Activated naive CD8-positive, alpha-beta T cell treated with anti-CD3 and anti-CD28 coated beads, Interleukin-2, amount 10 ng/mL, durations not matched to agents 7 days and 5 days (primary cell): ENCODE measurements at places on chromosomes 7 and 10. TPM values are rescaled to one million over a fixed set of nuclear protein-coding genes. Genes with fewer than 3 reads are reported as not detected.
A peak's percentile ranks its signal among the peaks of the same experiment; 100 is the strongest.

FAM25C gene
- not detected for total RNA-seq

ABCB8 gene
- 48.1 TPM for total RNA-seq

CACNB2 gene
- not detected for total RNA-seq

TRPV5 gene
- total RNA-seq: not detected

RGS10 gene
- total RNA-seq: 159 TPM

WEE2 gene
- not detected for total RNA-seq

C7orf33 gene
- total RNA-seq: not detected

ZNF727 gene
- 0.22 TPM for total RNA-seq

CPED1 gene
- total RNA-seq: not detected

DENND2A gene
- not detected for total RNA-seq

DNA sequence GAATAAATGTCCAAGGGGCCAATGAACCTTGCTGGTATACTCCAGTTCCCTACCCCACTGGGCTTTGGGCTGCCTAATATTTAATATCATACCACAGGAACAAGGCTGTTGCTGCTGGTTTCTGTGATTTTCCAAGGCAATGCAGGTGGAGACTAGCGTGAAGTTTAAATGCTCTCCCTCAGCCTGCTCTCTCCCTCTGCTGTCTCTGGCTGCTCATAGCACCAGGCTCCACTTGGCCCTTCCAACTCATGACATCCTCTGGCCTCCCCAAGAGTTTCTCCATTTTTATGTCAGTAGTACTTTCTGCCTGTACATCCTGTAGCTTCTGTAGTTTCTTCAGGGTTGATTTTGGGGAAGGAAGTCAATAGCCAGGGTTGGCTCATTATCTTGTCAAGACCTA is 103.5 kb downstream of the LHFPL3 start:
- H3K27me3 ChIP-seq: peaks cover 2% of the 10 kb centered on the region
- no peaks in the 10 kb centered on the region for H3K4me1 ChIP-seq
- DNase-seq: no peak

DNA sequence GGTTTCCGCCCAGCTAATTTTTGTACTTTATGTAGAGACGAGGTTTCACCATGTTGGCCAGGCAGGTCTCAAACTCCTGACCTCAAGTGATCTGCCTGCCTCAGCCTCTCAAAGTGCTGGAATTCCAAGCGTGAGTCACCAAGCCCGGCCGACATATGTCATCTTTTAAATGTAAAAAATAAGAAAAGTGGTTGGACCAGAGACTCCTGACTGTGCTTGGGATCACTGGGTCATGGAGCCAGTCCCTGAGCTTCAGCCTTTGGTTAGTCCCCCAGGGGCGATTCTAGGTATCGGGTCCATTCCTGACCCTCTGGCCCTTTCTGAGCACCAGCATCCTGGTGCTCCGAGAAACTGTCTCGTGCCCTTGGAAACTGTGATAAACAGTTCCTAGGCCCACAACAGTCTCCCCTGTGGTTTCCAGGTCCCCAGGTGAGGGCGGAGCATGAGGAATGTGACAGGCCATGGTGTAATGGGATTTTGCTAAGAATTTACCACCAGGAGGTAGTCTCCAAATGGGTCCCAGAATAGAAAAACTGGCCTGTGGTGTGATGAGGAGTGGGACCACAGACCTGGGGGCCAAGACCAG is 32.8 kb downstream of the UBTD1 start:
- no peaks in the 10 kb centered on the region for H3K4me1 ChIP-seq
- H3K27ac ChIP-seq: no peak overlapping the region
- no peak overlapping the region for H3K4me3 ChIP-seq
- H3K27me3 ChIP-seq: no peaks in the 10 kb centered on the region
- DNase-seq: no peak

GRCh38 chr10:72753760-72754231 is 61.9 kb downstream of the MCU start:
- DNase-seq: no peak
- no peak overlapping the region for H3K27ac ChIP-seq
- no peaks in the 10 kb centered on the region for H3K36me3 ChIP-seq
- peaks cover 14% of the 10 kb centered on the region for H3K4me1 ChIP-seq
- no peaks in the 10 kb centered on the region for H3K27me3 ChIP-seq

GRCh38 chr7:1719913-1720312 is 49.8 kb downstream of the ELFN1 start:
- no peak for DNase-seq
- no peaks in the 10 kb centered on the region for H3K36me3 ChIP-seq
- H3K4me1 ChIP-seq: peaks cover 1% of the 10 kb centered on the region
- H3K27ac ChIP-seq: no peak overlapping the region

- no peaks in the 10 kb centered on the region for H3K27me3 ChIP-seq
- no peak for DNase-seq
- H3K4me1 ChIP-seq: peaks cover 20% of the 10 kb centered on the region
- H3K27ac ChIP-seq: no peak overlapping the region
- H3K4me3 ChIP-seq: no peak overlapping the region
Observed at GRCh38 chr7:128045766-128046165, 14.5 kb upstream of the LRRC4 start.

- no peaks in the 10 kb centered on the region for H3K36me3 ChIP-seq
- H3K4me1 ChIP-seq: no peaks in the 10 kb centered on the region
- H3K27ac ChIP-seq: no peak overlapping the region
- no peak overlapping the region for H3K4me3 ChIP-seq
- no peak for DNase-seq
Observed at GRCh38 chr10:1550291-1550595, 187.1 kb downstream of the ADARB2 start.

- H3K4me3 ChIP-seq: peak overlapping the region; percentile 95
- H3K4me1 ChIP-seq: peaks cover 55% of the 10 kb centered on the region
- peak; percentile 51 for DNase-seq
- H3K27me3 ChIP-seq: no peaks in the 10 kb centered on the region
Observed at GRCh38 chr10:6579183-6579903, 733 bp downstream of the PRKCQ start.

DNA sequence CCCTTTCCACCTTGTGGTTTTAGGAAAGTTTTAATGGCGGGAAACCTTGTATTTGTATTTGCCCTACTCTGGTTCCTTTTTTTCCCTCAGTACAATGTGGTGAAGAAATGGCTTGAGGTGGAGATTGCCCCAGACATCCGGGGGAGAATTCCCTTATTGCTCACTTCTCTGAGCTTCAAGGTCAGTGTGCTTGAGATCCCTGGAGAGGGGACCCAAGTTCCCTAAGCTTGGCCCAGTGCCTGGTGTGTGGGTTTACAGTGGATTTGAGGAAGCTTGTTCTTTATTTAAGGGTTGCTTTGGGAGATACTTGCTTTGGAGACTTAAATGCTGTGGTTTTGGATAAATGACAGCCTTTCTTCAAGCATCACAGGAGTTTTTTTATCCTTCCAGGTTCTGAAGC is 18.3 kb downstream of the CALHM2 start:
- no peak for DNase-seq
- peak overlapping the region; percentile 42 for H3K27ac ChIP-seq
- peaks cover 41% of the 10 kb centered on the region for H3K4me1 ChIP-seq
- H3K4me3 ChIP-seq: no peak overlapping the region
- peaks cover 50% of the 10 kb centered on the region for H3K36me3 ChIP-seq
- H3K27me3 ChIP-seq: no peaks in the 10 kb centered on the region

DNA sequence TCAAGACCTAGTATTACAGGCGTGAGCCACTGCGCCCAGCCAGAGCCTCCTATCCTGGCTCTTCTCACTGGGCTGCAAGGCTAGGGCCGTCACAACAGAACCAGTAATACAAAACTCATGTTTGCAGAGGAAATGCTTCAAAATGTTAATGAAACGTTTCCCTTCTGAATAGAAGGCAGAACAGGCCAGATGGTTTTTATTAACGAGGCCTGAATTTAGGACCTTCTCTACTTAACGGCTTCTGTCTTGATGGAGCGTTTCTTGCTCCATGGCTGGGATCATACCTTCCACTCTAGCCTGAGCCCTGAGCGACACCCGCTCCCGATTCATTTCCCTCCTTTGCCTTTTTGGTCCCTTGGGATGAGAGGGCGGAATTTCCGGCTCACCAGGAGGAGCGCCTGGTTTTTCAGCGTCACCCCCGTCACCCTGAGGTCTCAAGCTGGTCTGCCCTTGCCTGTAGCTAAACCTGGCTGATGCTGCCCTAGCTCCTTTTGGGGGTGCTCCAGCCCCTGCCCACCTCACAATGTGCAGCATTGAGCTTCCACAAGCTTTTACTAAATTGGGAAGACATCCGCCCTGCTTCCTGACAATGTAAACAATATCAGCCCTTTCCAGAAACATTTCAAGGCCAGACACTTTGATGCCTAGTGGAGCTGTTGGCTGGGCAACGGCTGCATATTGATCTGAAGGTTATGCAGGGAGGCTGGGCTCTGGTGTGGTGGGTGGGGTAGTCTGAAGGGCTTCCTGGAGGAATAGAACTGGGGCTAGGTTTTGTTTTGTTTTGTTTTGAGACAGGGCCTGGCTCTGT is 5.2 kb downstream of the CLIP2 start:
- H3K4me3 ChIP-seq: no peak overlapping the region
- H3K27me3 ChIP-seq: peaks cover 29% of the 10 kb centered on the region
- H3K36me3 ChIP-seq: no peaks in the 10 kb centered on the region
- no peak for DNase-seq
- no peak overlapping the region for H3K27ac ChIP-seq

GRCh38 chr7:56537952-56538351 is 421.7 kb upstream of the NUPR2 start:
- no peaks in the 10 kb centered on the region for H3K36me3 ChIP-seq
- H3K27ac ChIP-seq: no peak overlapping the region
- H3K4me3 ChIP-seq: no peak overlapping the region
- DNase-seq: no peak
- H3K27me3 ChIP-seq: no peaks in the 10 kb centered on the region
- H3K4me1 ChIP-seq: no peaks in the 10 kb centered on the region

DNA sequence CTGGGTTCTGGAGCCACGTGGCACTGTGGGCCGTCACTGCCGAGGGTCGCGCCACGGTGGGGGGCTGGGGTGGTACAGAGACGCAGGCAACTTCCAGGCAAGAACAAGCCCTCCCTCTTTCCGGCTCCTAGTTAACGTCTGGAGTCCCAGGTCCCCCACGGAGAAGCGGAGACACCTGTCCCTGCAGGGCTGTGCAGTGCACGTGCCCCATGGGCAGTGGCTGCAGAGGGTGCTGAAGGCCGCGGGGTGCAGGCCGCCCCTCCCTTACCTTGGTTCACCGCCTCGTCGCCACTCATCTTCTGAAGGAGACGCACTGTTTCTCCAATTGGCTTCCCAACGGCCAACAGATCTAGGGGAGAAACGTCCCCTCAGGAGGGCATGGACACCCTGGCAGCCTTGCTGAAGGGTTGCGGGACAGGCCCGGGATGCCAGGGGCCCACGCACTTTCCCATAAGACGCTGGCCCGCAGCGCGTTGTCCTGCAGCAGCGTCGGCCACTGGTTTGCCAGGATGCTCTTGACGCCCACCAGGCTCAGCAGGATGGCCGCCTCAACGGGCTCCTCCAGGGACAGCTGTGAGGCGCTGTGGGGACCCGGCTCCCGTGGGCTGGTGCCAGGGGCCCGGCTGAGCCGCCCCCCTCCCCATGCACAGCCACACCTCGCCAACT is 24.3 kb upstream of the NKX6-2 start:
- no peaks in the 10 kb centered on the region for H3K36me3 ChIP-seq
- no peak overlapping the region for H3K27ac ChIP-seq
- H3K27me3 ChIP-seq: no peaks in the 10 kb centered on the region

DNA sequence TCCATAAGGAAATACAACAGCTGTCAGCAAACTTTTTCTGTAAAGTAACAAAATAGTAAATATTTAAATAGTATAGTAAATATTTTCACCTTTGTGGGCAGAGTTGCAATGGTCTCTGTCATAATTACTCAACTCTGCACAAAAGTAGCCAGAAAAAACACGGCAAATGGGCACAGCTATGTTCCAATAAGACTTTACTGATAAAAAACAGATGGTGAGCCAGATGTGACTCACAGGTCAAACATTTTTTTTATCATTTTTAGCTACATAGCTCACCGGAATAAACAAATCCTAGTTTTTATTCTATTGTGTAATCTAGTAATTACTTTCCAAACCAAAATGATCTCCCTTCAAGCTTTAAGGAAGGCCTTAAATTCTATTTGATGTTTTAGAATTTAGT is 55.3 kb downstream of the NCAPG2 start:
- no peak overlapping the region for H3K27ac ChIP-seq
- peaks cover 6% of the 10 kb centered on the region for H3K4me1 ChIP-seq
- peaks cover 50% of the 10 kb centered on the region for H3K36me3 ChIP-seq
- no peaks in the 10 kb centered on the region for H3K27me3 ChIP-seq
- no peak for DNase-seq
- no peak overlapping the region for H3K4me3 ChIP-seq

GRCh38 chr7:103640031-103640779 is 194.2 kb upstream of the SLC26A5 start:
- no peak overlapping the region for H3K27ac ChIP-seq
- H3K36me3 ChIP-seq: no peaks in the 10 kb centered on the region

DNA sequence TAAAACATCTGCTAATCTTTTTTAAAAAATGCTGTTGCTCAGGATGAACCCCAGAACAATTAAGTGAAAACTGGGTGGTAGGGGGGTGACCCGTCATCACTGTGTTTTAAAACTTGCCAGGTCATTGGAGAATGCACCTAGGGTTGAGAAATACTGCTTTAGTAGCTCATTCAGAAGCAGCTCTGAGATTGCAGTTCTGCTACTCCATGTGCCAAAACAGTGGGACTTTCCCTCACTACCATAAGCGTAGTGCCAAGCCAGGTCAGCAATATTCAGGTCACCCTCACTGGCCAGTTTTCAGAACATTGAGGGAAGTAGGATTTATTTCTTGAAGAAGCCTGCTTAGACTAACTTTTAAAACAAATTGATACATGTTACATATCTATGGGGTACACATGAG is 5.2 kb downstream of the STEAP2 start:
- peaks cover 35% of the 10 kb centered on the region for H3K27me3 ChIP-seq
- DNase-seq: no peak
- no peaks in the 10 kb centered on the region for H3K4me1 ChIP-seq
- H3K4me3 ChIP-seq: no peak overlapping the region
- no peak overlapping the region for H3K27ac ChIP-seq
- no peaks in the 10 kb centered on the region for H3K36me3 ChIP-seq

GRCh38 chr10:133009218-133009950 is 67.0 kb upstream of the CFAP46 start:
- H3K4me3 ChIP-seq: no peak overlapping the region
- no peak overlapping the region for H3K27ac ChIP-seq
- H3K4me1 ChIP-seq: no peaks in the 10 kb centered on the region
- no peaks in the 10 kb centered on the region for H3K36me3 ChIP-seq
- DNase-seq: no peak

- no peaks in the 10 kb centered on the region for H3K27me3 ChIP-seq
- no peak overlapping the region for H3K27ac ChIP-seq
- no peak for DNase-seq
- no peak overlapping the region for H3K4me3 ChIP-seq
- peaks cover 6% of the 10 kb centered on the region for H3K4me1 ChIP-seq
Observed at GRCh38 chr10:47104151-47104605, 192.9 kb downstream of the PTPN20 start.
